Fibroblast of skin of right biceps (primary cell): ENCODE measurements at places on chromosomes 12 and 14.

GRCh38 chr14:101064121-101064661 lies 160.7 kb upstream of the RTL1 start:
- DNase-seq = no peak

GRCh38 chr12:64010069-64010686 lies 165.7 kb downstream of the SRGAP1 start:
- peak; percentile 76 for DNase-seq

- DNase-seq = peak; percentile 15
Observed at GRCh38 chr14:99476864-99477263, 3.8 kb downstream of the SETD3 start.

GRCh38 chr12:58341791-58342190 lies 400.4 kb downstream of the ATP23 start:
- DNase-seq = peak; percentile 87

- DNase-seq = no peak
Observed at GRCh38 chr14:37384870-37385596, 187.3 kb downstream of the MIPOL1 start.

DNA sequence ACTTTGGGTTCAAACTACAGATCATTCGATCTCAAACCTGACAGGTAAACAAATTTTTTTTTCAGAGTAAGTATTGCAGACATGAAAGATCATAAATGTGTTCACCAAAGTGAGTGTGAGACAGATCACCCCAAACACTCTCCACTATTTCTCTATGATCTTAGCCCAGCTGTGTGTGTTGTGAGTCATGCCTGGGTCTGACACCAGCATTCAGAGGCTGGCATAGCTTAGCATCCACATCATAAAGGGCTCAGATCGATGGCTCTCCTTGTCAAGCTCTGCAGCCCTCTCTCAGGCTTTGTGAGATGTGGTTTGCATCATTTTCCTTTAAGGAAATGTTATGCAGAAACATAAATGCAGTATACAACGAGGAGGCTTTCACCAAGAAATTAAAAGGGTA lies 164.9 kb downstream of the ETV6 start:
- peak; percentile 80 for DNase-seq

- DNase-seq = peak; percentile 34
Observed at GRCh38 chr12:130139567-130140421, 22.5 kb upstream of the FZD10 start.

- no peak for DNase-seq
Observed at GRCh38 chr14:23517650-23518326, 33.8 kb downstream of the ZFHX2 start.

DNA sequence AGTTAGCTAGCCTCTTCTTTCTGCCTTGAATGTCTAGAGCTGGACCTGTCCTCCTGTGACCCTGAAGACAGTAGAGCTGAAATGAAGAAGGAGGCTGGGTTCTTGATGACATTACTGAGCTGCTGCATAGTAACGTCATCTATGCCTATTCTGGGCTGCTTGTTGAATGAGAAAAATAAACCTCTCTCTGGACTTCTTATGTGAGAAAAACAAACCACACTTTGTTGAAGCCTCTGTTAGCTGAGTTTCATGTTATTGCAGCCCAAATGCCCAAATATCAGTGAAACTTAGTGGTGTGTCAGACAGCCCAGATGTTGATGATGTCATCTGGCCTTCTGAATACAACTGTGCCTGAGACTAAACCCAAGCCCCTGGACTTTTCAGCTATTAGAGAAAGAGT lies 67.0 kb upstream of the MAX start:
- DNase-seq = peak; percentile 60

- peak; percentile 70 for DNase-seq
Observed at GRCh38 chr14:77094672-77095284, 3.3 kb upstream of the CIPC start.

GRCh38 chr12:69688471-69689427 lies 10.4 kb downstream of the BEST3 start:
- peak; percentile 95 for DNase-seq

GRCh38 chr14:48391661-48392060 lies 716.3 kb upstream of the MDGA2 start:
- no peak for DNase-seq

DNA sequence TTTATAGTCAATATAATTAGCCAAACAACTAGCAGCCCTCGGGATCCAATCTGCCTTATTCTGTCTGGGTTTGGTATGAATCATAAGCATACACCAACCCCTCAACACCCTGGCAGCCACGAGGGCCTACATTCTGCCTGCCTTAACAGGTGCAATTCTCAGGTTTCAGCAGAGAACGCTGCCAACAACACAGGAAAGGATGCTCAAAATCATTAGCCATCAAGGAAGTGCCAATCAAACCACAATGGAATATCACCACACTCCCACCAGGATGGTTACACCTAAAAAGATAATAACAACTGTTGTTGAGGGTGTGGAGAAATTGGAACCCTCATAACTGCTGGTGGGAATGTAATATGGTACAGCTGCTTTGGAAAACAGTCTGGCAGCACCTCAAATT lies 122.8 kb downstream of the TTC7B start:
- no peak for DNase-seq

GRCh38 chr12:8987685-8988084 lies 1.7 kb upstream of the KLRG1 start:
- DNase-seq = no peak

DNA sequence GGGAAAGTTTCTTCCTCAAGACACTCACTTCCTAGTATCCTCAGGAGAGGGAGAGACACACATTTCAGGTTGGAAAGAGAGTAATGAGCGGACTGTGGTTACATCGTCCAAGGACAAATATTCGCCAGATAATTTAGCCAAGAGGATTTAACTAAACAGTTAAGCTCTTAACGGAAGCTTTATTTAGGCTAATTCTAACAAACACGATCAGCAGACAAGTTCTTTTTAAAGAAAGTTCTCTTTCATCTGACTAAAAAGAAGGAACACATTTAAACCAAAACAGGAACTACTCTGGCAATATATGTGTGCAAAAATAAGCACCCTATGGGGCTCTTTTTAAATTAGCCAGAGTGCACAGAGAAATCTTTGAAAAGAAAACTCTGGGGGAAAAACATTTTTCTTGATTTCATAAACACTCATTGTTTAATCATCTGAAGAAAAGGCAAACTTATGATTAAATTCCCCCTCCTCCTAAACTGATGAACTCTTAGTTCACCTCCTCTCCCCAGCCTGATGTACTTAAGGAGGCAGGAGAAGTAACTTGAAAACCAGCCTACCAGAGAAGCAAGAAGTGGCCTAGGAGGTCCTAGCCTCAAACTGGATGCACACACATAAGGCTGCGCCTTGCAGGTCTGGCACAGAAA lies 13.3 kb upstream of the BTG1 start:
- no peak for DNase-seq

DNA sequence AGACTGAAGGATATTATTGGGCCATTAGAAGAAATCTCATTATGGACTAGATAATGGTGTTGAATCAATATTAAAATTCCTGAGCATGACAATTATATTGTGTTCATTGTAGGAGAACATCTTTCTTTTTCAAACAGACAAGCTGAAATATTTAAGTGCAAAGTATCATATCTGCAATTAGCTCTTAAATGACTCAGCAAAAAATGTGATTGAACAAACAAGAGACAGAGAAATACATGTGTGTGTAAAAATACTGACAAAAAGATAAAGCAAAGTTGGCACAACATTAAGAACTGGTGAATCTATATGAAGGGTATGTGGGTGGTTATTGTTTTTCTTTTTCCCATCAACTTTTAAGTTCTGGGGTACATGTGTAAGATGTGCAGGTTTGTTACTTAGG lies 9.5 kb downstream of the CEP290 start:
- no peak for DNase-seq

- DNase-seq = no peak
Observed at GRCh38 chr12:81596558-81596957, 162.6 kb downstream of the PPFIA2 start.

DNA sequence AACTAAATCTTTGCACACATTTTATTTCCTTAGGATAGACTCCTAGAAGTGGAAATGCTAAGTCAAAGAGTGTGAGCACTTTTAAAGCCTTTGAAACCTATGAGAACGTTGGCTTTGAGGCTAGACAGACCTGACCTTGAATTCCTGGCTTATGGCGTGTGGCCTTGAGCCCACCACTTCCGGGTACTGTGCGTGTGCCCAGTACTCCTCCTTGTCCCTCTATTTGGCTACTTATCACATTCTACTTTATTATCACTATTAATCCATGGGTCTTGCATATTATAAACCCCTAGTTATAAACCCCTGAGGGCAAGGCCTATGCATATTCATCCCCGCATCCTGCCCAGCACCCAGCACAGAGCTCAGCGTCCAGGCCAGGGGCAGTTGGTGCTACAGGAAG lies 26.0 kb upstream of the CD27 start:
- DNase-seq = no peak

DNA sequence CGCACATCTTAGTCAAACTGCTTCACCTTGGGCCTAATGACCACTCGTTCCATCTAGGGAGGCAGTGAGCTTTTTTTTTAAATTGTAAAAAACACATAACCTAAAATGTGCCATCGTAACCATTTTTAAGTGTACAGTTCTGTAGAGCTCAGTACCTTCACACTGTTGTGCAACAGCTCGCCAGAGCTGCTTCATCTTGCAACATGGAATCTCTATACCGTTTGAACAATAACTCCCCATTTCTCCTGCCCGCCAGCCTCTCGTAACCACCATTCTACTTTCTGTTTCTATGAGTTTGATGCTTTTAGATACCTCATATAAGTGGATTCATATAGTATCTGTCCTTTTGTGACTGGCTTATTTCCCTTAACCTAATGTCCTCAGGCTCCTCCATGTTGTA lies 196.2 kb downstream of the CHST11 start:
- no peak for DNase-seq

DNA sequence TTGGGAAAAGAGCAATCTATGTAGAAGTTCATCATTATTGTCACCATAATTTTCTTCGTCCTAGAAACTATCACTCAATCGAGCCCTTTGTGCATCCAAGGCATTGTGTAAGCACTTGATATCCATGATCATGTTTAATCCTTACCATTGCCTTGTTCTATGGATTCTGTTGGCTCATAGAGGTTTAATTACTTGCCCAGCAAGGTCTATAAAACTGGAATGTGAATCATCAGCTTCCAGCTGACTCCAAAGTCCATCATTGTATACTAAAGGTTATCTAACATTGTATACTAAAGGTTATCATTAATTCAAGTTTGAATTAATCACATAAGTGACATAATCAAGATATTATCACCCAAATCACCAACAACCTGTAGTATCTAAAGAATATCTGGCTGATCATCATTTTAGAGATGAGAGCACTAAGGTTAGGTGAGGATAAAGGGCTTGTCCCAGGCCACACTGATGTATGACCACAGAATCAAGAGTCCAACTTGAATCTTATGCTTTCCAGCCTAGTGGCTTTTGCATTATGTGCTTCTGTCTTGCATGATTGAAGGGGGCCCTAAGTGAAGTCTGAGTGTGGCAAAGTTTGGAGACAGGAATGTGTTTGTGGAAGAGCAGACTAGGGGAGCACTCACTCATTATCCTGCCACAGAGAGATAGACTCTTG lies 188.1 kb downstream of the ANO4 start:
- DNase-seq = no peak

DNA sequence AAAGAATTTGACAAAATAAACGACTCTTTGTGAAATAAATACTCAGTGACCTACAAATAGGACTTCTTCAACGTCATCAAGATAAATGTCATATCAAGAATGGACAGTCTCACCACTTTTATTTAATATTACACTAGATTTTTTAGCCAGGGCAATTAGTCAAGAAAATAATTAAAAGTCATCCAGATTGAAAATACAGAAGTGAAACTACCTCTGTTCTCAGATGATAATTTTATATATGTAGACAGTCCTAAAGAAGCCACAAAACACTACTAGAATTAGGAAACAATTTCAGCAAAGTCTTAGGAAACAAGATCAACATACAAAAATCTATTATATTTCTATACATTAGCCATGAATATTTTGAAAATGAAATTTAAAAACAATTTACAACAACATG lies 689.6 kb upstream of the SEL1L start:
- DNase-seq = no peak

DNA sequence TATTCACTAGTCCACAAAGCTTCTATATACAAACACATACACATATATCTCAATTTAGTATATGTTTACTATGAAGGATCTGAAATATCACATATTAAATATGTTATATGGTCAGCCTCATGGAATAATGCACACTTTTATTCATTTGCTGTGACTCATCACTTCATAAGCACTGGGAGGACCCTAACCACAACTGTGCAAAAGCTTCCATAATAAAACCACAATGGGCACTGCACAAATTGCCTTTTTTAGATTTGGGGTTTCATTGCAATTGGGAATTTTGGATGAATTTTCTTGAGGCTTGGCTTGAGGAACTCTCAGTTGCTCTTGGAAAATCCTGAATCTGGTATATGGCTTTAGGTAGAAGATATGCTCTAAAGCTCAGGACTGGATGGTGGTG lies 399.4 kb downstream of the C12orf75 start:
- peak; percentile 53 for DNase-seq

DNA sequence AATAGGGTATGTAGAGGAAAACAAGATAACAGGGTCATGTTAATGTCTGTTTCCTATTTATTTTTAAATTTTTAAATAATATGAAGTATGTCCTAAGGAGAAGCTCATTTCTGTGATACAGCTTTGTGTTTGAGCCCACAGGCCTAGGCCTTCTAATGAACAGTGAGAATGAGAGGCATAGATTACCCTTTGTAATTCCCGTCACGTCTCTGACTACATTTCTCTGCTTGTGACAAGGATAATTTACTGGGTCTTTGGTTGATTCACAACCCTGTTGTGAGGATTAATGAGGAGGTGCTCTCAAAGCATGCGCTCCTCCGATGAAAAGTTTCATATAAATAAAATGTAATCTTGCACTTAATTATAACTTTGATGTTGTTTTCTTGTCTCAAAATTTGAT lies 56.1 kb downstream of the SYT10 start:
- DNase-seq = no peak

DNA sequence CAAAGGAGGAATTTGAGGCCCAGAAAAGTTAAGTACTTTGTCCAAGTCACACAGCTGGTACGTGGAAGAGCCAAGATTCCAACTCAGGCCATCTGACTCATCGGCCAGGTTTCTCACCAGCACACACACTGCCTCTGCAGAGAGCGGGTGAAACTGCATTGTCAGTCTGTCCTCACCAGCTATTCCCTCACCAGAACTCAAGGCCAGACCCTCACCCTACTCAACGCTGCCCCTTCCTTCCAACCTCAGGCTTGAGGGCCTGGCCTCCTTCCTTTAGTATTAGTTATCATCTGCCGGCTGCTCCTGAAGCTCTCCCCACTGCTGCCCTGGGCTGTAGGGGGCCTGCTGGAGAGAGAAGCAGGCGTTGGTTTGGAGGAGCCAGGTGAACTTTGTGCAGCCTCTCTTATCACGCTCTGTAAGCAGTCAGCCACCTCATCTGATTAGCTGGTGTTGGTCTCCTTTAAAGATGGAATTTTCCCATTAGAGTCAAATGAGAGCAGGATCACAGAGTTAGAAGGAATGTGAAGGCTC lies 16.6 kb upstream of the PLEK2 start:
- peak; percentile 61 for DNase-seq

DNA sequence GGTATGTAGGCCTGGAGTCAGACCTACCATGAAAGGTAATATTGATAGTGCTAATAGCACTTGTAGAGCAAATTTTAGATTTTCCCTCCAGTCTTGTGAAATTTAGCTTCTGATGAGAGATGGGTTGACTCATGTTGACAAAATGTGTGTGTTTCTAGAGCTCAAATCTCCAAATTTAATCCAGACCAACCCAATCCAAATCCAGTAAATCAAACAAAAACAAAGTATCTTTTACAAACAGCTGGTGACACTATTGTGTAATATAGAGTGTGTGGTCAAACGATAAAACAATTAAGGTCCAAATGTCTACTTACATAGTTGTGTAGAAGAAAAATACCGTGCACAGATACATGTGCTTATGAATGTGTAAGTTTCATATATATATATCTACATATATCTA lies 63.4 kb upstream of the KITLG start:
- DNase-seq = peak; percentile 19
